ENCODE measurements at places on chromosomes 5 and 9.

GRCh38 chr5:4640795-4641194 is 499.3 kb upstream of the ADAMTS16 start:
- DNase-seq, result peak; percentile 61

GRCh38 chr9:20321423-20322082 is 300.7 kb downstream of the MLLT3 start:
- DNase-seq, result no peak

DNA sequence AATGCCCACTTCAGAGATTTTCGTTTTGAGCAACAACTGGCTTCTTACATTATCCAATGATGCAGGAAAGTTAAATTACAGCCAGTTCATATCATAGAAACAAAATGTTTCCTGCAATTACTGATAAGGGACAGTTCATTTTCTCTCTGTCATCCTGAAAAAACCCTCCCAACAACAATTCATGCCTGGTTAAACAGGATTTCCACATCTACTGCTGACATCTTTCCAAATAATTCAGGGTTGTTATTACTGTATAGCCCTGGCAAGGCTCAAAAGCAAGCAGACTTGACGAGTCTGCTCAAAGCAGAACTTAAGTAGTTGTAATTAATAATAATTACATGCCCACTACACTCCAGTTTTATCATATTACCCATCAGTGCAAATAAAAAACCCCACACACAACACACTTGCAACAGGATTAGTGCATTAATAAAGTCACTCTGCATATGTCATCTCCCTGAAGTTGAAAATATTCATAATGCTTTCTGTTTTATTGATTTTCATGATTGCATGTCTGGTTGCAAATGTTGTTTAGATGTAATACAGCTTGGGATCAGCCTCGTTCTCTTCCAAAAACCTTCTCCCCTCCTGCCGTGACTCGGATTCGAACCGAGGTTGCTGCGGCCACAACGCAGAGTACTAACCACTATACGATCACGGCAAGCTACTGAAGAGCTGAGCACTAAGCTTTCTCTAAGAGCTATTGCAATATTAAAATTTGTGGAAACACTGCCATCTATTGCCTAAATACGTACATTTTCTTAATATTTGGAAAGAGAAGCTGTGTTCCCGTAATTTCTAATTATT is 119.6 kb upstream of the NFIB start:
- DNase-seq, result no peak

DNA sequence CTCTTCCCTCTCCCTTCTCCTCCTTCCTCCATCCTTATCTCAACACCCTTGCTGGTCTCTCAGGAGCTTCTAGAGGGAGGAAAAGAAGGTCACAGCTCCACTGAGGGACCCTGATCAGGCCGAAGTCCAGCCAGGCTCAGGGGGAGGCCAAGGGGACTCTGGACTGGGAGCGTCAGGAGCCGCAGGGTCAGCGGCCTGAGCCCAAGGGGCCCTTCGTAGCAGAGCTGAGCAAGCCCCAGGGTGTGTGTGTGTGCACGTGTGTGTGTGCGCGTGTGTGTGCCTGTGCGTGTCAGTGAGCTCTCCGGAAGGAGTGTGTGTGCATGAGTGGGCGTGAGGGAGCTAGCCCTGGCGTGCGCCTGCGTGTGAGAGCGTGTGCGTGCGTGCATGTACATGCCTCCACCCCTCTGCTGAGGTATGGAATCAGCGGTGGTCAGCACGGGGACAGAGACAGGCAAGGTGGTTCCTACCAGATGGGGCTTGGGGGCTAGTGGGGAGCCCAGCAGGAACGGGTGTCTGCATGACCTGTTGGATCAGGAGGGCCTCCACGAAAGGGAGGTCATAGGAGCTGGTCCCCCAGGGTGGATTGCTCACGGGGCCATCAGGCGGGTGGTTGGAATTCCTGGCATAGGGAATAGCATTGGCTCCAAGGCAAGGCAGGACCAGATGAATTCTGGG is 10.0 kb upstream of the AGPAT2 start:
- no peak for DNase-seq

DNA sequence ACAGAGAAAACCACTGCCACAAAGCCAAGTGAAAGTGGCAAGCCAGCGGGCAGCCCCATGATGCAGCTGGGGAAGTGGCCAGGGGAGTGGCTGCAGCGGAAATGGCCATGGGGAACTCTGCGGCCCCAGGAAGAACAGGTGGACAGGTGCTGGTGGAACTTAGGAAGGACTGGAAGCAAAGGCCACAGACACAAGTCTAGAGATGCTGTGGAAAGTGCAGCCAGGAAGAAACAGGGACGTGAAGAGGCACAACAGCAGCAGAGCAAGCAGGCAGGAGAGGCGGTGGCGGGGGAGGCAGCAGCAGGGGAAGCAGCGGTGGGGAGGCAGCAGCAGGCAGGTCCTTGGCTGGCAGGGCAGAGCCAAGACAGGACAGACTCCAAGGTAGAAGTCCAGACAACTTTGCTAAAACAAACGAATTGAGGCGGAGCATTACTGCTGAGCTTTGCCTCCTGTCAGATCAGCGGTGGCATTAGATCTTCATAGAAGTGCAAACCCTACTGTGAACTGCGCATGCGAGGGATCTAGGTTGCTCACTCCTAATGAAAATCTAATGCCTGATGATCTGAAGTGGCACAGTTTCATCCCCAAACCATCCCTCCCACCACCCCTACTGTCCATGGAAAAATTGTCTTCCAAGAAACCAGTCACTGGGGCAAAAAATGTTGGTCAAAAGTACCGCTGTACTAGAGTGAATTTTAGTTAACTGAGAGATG is 11.8 kb downstream of the SURF6 start:
- no peak for DNase-seq

- DNase-seq, result no peak
These were observed 1115.5 kb downstream of the TAF11L14 start for GRCh38 chr5:18749763-18750162.

DNA sequence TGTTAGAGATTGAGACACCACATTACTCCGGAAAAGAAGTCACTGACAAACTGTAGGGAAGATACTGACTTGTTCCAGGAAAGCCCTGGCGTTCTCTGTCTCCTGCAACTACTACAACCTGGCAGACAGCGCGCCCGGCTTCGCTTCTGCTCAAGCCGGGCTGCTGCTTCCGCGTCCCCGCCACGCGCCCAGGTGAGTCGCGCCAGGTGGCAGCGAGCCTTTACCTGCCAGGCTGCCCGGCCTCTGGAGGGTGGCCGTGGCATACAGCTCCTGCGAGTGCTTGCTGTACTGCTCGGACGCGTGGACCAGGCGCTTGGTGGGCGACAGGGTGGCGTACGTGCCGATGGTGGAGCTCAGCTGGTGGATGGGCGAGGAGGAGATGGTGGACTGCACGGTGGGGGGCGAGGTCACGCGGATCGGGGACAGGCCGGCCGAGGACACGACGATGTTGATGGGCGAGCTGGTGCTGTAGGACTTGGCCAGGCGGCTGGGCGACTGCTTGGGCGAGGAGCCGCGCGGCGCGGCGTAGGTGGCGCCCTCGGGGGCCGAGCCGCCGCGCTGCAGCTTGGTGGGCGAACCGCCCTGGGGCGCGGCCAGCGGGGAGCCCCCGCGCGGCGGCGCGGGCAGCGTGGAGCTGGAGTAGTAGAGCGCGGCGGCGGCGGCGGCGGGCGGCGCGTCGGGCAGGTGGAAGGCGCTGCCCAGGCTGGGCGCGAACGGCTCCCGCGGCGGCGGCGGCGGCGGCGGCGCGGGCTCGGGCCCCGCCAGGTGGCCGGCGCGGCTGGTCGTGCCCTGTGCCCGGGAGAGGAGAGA is 519.6 kb downstream of the CTNND2 start:
- peak; percentile 66 for DNase-seq

DNA sequence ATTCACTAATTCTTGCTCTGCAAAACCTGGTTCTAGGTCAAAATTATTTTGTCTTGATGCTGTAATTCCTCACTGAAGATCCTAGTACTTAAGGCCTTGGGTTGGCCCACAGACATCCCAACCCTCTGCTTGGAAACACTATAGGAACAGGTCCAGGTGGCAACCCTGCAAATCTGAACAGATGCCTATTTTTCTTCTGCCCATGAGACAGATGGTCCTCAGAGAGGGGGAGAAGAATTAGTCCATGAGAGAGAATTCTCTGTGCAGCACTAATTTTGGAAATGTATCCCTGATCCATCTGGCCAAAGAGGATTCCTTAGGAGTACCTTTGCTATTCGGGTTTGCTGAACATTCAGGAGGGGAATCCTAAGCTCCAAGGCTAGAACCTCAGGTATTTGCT is 156.3 kb downstream of the ELAVL2 start:
- no peak for DNase-seq

DNA sequence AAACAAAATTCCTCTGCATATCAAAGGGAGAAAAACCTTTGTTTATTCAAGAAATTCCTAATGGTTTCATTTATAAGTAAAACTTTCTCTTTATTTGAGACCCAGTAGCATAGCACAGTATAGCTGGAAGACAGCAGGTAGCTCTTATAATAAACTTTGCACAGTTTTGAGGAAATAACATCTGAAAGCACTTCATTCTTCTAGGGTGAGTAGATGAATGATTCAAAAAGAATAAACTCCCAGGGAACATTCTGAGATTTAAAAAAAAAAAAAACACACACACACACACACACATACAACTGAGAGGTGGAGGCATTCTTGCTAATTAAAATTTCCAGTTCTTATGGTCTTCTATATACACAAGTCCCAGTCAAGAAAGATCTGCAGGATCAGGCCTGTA is 197.3 kb downstream of the BNC2 start:
- DNase-seq, result no peak

DNA sequence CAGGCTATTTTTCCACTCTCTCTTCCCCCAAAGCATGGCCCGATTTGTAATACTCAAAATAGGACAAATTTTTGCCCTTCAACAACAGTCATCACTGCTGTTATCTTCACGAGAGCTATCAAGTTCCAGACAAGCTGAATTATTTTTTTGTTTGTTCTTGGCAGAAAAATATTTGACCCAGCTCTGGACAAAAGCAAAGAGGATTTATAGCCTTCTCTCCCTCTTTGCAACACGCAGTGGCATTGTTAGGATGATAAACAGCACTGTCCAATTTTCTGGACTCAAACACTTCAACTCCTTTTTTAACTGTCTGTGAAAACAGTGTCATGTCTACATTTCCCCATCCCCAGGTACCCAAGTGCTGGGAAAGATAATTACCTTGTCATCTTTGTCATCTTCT is 160.3 kb downstream of the SLF1 start:
- DNase-seq, result no peak

DNA sequence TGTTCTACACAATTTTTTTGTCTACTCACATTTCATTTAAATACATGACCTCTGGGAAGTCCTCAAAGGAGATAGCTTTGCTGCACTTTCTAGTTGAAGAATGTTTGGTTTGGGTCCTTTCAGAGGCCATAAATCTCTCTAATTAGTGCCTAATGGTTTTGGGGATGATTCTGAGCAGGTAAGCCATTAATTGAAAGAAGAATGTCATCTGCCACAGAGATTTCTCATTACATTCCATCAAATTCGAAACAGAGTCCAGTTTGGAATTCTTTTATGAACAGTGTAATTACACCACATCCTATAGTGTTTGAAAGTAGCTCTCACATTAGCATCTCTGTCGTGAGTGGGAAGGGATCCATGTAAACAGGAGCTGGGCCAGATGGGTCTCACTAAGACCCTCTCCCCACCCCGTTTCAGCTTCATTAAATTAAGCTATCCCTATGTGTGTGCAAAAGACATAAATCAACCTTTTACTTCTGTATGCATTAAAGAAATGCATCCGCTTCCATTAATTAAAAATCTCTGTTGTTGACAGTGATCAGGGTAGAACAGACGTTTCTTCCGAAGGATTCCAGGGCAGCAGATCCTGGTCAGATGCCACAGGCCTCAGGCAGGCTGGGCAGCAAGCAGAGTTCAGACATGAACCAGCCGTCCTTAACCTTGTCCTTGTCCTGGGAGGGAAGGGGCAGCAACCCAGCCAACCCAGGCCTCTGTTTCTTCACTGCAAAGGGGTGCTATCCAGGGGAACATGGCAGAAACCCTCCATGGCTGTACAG is 99.8 kb upstream of the MAP1B start:
- DNase-seq, result no peak

GRCh38 chr5:150015415-150015814 is 14.9 kb downstream of the HMGXB3 start:
- no peak for DNase-seq

DNA sequence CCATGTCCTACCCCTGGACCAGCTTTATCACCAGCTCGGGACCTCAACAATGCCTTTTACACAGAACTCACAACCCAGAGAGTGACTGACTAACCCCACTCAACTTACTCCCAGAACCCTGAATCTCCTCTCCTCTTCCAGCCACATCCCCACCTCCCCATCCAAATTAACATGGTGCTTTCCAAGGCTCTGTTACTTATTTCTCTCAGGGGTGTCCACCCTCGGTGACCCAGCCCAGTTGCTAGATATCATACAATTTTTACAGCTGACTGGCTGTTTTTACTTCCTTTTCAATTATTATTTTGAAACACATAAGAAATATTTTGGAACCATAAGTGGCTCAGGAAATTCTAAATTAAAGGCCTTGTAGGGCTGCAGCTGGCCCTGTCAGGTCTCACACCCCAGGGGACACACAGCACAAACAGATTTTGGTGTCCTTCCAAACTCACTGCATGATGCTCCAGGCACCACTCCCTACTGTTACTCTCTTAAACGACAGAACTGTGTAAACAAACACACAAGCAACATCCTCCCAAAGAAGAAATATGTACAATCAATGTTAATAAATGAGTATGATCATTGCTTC is 180.6 kb downstream of the ADAMTS12 start:
- no peak for DNase-seq

GRCh38 chr5:90852531-90852930 is 293.9 kb downstream of the ADGRV1 start:
- no peak for DNase-seq

DNA sequence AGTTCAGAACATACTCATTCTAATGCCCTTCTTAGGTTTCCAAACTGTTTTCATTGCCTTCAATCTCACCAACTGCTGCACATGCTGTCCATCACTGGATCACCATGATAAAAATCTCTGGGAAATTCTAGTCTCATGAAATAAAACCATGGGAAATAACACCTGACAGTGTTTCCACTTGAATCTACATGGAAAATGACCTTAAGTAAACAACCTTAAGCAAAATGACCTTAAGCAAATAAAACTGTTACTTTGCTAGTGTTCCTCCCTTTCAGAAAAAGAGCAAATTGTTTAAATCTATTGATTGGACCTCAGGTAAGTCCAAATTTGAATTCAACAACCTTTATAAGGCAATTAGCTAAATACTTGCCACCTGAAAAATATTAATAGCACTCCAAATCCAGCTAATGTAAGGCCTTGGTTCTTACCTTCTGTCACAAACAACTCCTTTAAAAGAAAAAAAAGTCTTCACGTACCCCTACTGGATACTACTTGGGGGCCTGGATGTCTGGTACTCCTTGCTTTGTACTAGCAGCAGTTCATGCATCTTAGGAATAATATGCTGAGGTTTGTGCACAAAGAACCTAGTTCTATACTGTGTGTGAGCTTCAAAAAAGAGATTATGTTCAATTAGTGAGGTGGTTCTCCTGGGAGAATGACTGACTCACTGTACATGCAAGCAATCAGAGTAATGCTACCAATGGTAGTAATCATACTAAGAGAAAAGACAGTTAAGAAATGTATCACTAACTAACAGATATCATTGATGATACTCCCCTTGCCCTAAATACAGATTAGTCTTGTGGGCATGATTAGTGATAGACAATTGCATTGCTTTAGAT is 630.4 kb downstream of the PSAT1 start:
- DNase-seq, result no peak

Measured in H7 (cell line).